Sciatic nerve (tissue), 2 donors: ENCODE measurements at places on chromosomes 3 and 15.

- DNase-seq = no peak
Measured at GRCh38 chr3:67497746-67498145, 156.7 kb downstream of the SUCLG2 start.

DNA sequence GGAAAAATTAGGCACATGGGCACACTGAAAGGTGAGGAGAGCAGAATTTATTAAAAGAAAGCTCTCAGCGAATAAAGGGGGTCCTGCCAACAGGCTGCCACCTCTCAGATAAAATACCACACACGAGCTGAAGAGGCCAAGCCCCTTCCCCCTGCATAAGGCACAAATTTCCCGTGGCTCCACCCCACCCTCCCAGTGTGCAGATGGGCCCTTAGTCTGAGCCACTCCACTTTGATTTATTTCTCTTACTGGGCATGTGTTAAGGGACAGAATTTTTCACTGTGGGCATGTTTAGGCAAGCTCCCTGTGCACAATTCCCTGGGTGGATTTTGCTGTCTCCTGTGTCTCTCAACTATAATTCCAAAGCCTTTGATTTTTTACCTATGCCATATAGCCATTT is 409.8 kb downstream of the TBL1XR1 start:
- DNase-seq = no peak

GRCh38 chr3:25564075-25564474 is 100.6 kb downstream of the TOP2B start:
- no peak for DNase-seq

- DNase-seq = no peak
Measured at GRCh38 chr3:108297647-108298046, 1.3 kb downstream of the HHLA2 start.

- no peak for DNase-seq
Measured at GRCh38 chr15:50883903-50884302, 24.6 kb upstream of the AP4E1 start.

DNA sequence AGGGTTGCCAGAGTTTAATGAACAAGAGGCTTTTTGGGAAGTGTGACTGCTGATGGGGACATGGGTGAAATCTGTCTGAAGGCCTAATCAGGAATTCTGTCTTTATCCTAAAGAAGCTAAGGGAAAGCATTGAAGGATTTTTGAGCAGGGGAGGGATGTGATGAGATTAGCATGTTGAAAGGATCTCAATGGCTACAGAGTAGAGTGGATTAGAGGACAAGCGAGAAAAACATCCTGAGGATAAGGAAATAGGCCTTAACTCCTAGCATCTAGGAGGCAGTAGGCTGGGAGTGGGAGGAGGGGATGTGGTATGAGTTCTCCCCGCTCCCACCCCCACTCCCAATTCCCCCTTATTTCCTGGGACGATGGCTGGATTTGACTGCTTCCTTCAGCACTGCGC is 35.1 kb upstream of the SNTN start:
- no peak for DNase-seq

DNA sequence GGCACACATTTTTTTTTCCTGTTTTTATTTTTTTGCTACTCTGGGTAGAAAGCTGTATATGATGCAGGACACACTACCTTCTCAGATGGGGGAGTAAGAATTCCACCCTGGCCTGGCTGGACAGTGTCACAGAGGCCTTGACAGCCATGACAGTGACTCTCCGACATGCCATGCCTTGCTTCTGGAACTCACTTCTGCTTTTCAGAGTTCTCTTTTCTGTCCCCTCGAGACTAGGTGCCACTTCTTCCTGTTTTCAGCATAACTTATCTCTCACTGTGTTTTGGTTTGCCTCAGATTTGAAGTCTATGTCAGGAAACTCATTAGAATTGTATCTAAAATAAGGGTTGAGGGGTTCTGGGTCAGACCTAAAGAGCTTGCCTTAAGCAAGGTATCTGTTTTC is 69.1 kb upstream of the SEC13 start:
- DNase-seq = no peak

- no peak for DNase-seq
Measured at GRCh38 chr3:61925721-61926120, 364.4 kb downstream of the PTPRG start.
